Myocyte (in vitro differentiated cells): ENCODE measurements at places on chromosomes 7 and 10. TPM values are rescaled to one million over a fixed set of nuclear protein-coding genes. Genes with fewer than 3 reads are reported as not detected.
A peak's percentile ranks its signal among the peaks of the same experiment; 100 is the strongest.

DNA sequence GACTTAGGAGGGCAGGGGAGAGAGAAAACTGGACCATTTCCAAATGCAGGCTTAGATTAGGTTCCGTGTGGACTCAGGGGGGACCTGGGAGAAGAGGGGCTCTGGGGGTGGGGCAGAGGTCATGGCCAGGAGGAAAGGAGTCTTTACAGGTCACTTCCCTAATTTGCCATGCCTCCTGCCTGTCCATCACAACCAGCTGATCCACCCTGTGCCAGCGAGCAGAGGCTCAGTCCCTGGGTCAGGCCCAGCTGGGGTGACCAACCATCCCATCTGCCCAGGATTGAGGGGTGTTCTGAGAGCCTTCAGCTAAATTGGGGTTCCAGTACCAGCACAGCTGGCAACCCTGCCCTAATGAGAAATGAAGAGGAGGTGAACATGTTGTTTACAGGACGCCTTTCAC is 84.6 kb upstream of the CACUL1 start:
- DNase-seq = no peak

- no peak for DNase-seq
These were observed 240.0 kb upstream of the AUTS2 start for GRCh38 chr7:69358163-69358821.

- no peak for DNase-seq
These were observed 597.6 kb downstream of the NXPH1 start for GRCh38 chr7:9030976-9031375.

- DNase-seq = peak; percentile 22
These were observed 478.5 kb downstream of the RPS24 start for GRCh38 chr10:78512205-78512550.

DNA sequence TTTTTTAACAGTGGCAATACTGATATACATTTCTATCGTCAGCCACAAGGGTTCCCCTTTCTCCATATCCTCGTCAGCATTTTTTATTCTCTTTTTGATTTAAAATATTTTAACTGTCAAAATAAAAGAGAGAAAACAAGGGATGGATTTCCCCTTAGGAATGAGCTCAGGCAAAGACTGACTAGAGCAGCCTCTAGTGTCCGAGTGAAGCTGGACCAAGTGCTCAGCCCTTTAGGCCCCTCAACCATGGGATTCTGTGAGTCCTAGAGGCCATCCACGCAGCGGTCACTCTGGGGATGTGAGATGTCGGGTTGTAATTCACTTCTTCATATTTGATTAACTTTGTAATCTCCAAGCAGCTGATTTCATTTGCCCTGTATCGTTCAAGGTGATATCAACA is 137.4 kb upstream of the RNF32 start:
- no peak for DNase-seq

PDZD7 gene
- 0.16 and 1.9 TPM in 2 replicates for total RNA-seq

- no peak for DNase-seq
These were observed 3.2 kb downstream of the TAC1 start for GRCh38 chr7:97735075-97735474.

DNA sequence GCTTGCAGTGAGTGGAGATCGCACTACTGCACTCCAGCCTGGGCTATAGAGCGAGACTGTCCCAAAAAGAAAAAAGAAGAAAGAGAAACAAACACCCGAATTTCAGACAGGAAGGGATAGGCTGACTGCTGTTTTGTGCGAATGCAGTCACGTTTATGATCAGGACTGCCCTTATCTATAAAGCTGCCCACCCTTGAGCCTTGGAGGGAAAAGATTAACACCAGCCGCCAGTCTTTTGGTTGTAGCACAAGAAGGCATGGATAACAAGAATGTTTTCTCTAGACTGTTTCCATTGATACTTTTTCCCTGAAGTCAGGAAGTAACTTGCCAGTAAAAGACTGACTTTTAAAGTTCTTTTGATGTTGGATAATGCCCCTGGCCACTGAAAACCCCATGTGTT is 314.0 kb downstream of the BICC1 start:
- DNase-seq = no peak

DNA sequence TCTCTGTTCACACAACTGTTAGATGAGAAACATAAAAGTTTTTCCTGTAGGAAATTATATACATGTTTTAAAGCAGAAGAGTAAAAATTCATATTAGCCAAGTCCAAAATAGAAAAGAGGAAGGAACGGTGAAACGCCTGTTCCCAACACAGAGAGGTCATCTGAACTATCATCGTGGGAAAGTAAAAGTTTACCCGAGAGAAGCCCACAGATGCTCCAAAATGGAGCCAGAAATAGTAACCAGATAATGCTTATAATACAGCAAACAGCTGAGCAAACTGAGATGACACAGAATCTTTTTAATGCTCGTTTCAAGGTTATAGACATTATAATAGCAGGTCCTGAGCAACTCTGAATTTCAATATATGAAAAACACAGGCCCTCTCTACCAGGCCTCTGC is 24.5 kb downstream of the FRMD4A start:
- DNase-seq = peak; percentile 75

GRCh38 chr7:39691821-39692220 is 68.4 kb downstream of the RALA start:
- DNase-seq = no peak

PRPS1L1 gene
- not detected in 2 replicates for total RNA-seq

ZPBP gene
- total RNA-seq = not detected in 2 replicates
